Nucleus accumbens (tissue), 56 donors: ENCODE measurements at places on chromosomes 3 and 15.

DNA sequence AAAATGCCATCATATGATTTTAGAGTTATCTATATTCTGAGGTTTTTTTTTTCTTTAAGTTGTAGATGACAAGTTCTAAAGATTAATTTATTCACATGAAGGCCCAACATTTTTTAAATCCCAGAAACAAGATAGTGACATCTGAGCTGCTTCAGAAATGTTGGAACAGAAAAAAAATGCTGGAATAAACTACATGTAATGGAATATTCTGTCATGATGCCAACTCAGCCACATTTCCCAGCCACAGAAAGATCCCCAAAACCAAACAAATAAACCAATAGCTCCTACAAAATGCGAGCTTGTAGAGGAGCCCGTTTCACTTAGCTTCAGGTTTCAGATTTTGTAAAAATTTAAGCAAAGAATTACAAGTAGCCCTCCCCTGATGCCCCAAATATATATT is 111.0 kb upstream of the MYO5C start:
- DNase-seq = no peak

- DNase-seq = no peak
Observed at GRCh38 chr15:96245252-96245651, 85.2 kb upstream of the NR2F2 start.

- no peak for DNase-seq
Observed at GRCh38 chr3:172249039-172249438, 199.2 kb downstream of the GHSR start.

DNA sequence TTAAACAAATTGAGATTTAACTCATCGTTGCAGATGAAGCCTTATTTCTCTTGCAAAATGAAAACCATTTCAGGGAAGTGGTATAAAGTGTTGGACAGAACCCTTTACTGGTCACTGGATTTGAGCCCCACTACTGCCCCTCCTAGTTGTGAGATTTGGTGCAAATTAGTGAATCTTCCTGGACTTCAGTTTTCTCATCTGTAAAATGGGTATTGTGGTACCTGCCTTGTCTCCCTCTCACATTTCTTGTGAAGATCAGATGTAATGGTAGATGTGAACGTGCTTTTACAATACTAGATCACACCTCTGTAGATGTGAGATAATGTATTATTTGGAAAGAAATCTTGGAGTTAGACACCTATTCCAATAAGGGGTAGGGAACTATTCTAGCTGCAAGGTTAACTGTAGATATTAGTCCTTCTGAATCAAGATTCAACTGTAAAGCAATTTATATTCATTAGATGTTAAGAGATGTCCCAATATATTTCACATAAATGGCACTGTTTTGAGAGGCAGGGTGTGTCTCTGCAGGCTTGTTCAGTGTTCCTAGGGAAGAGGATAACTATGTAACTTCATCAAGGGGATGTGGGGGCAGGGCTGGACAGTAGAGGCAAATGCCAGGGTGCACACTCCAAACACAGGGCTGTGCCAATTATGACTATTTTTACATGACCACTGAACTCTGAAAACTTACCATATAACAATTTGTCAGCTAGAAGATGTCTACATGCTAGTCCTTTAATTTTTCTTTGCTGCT is 112.4 kb upstream of the PFN2 start:
- DNase-seq = no peak

DNA sequence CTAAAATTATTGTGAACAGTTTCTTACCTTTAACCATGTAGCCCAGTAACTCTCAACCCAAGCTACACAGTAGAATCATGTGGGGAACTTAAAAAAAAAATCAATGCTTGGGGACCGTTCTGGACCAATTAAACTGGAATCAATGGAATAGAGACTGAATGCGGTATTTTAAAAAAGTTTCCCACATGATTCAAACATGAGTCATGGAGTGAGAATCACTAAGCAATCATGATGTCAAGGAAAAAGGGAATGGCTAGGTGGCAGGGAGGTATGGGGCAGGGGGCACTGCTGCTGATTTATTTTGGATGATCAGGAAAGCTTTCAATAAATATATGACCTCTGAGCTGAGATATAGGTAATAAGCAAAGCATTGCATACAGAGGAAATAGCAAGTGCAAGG is 250.5 kb upstream of the RORA start:
- no peak for DNase-seq

- no peak for DNase-seq
Observed at GRCh38 chr3:17050506-17050905, 165.8 kb downstream of the PLCL2 start.

DNA sequence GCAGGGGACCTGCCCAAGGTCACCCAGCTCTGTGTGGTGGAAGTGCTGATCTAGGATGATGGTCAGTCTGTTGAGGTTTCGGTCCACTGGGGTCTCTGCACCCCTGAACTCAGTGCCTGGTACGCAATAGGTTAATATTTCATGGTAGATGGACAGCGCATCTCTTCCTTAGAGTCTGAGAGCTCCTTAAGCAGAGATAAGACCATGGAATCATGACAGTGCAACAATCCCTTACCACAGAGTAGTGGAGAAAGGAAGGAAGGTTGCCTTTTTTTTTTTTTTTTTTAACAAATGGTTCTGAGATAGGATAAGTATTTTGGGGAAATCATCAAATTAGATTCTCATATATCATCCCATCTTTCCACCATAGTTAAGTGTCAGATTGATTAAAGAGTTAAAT is 79.8 kb upstream of the SLC6A1 start:
- DNase-seq = no peak

DNA sequence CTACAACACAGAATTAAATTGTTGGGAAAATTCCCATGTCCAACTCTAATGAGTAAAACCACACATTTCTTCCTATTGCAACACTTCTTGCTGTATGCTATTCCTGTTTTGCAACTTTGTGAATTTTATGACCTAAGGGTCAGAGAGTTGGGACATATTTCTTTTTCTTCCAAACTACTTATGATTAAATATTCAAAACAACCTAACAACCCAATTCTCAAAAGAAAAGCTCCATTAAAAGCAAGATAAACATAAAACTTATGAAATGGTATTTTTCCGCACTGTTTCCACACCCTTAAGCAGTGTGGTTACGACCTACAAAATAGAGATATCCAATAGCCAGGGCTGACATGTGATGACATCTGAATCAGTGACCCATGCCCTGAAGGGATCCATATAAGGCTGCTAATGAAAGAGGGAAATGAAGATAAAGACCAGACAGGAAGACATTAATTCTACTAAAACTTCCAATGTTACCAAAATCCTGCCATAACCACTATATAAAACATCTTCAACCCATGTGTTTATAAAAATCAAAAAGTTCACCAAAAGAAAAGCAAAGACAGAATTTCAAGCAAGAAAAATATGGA is 45.6 kb downstream of the DMXL2 start:
- DNase-seq = no peak

DNA sequence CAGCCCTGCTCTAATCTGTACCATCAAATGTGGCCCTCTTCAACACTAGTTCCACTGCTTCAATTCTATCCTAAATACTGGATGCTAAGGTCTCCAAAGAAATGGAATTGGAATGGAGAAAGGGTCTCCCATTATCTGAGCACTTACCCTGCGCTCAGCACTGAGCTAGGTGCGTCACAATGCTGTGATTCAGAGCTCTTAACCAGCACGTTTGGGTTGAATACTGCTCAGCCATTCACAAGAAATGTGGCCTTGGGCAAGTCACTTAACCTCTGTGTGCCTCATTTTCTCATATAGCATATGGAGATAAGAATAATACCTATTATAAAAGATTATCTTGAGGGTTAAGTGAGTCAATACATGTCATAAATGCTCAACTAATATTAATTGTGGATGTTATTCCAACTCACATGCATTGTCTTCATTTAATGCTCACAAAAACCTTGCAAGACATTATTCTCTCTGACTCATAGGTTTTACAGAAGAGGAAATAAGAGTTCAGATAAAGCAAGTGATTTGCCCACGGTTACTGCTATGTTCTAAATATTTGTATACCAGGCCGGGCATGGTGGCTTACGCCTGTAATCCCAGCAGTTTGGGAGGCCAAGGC is 27.4 kb upstream of the SRGAP3 start:
- no peak for DNase-seq

DNA sequence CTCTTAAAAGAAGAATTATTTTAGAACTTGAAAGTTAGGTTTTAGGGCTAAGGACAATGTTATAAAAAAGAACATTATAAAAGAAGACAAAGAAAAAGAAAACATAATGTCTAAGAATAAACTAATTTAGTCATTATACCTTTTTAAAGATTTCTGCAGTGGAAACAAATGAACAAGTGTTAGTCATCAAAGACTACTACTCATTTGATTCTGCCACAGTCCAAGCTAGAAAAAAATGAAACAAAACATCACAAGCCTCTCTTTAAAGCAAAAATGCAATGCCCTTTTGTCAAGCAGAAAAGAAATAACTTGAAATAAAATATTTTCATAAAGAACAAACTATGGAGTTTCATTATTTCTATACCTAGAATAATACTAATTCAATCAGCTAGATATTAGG is 102.0 kb downstream of the TBC1D5 start:
- DNase-seq = no peak

DNA sequence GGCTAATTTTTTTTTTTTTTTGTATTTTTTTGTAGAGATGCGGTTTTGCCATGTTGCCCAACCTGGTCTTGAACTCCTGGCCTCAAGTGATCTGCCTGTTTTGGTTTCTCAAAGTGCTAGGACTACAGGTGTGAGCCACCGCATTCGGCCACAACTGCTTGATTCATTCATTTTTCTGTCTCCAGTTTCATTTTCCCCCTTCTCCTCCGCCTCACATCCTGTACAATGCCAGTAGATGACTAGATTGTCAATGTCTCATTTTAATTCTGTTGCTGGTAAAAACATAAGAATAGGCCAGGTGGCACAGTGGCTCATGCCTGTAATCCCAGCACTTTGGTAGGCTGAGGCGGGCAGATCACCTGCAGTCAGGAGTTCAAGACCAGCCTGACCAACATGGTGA is 12.0 kb upstream of the ZNF592 start:
- no peak for DNase-seq

DNA sequence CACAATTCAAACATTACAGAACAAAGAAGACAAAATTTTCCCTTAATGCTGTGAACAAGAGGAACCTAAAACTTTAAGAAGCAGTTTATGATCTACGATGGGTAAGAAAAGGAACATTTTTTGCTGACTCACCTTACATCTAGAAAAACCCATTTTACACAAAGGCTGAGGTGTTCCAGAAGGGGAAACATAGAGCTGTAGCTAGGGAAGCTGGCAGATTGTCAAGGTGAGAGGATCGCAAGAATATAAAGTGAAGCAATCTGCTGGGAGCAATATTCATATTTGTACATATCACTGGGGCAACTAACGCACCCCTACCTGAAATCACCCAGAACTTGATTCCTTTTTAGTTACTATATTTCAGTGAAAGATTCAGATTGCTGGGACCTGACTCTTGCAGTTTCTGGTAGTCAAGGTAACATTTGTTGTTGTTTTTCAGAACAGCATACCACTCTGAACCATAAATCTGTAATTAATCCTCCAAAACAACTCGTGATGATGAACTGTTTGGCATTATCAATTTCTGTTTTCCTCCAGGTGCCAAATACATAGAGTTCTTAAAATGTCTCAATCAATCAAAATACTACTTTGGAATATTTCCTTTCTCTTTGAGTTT is 184.1 kb upstream of the LRRC3B start:
- no peak for DNase-seq

- no peak for DNase-seq
Observed at GRCh38 chr3:146386936-146387335, 82.4 kb downstream of the PLSCR2 start.

GRCh38 chr3:188939814-188940572 is 231.8 kb upstream of the TPRG1 start:
- DNase-seq = no peak

GRCh38 chr3:161263057-161263456 is 41.9 kb downstream of the NMD3 start:
- no peak for DNase-seq

- DNase-seq = no peak
Observed at GRCh38 chr3:149231871-149232270, 10.2 kb upstream of the CP start.

DNA sequence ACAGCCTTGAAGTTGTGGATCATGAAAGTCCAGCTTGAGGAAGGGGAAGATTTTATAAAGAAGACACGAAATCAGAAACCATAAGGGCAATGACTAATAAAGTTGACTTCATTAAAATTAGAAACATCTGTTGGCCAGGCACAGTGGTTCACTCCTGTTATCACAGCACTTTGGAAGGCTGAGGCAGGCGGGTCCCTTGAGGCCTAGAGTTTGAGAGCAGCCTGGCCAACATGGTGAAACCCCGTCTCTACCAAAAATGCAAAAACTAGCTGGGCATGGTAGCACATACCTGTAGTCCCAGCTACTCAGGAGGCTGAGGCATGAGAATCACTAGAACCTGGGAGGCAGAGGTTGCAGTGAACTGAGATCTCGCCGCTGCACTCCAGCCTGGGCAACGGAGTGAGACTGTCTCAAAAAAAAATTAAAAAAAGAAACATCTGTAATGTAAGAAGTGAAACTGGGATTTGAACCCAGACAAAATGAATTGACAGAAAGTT is 7.9 kb upstream of the UBXN7 start:
- DNase-seq = no peak

GRCh38 chr3:135564696-135565095 is 400.8 kb upstream of the PPP2R3A start:
- DNase-seq = no peak

DNA sequence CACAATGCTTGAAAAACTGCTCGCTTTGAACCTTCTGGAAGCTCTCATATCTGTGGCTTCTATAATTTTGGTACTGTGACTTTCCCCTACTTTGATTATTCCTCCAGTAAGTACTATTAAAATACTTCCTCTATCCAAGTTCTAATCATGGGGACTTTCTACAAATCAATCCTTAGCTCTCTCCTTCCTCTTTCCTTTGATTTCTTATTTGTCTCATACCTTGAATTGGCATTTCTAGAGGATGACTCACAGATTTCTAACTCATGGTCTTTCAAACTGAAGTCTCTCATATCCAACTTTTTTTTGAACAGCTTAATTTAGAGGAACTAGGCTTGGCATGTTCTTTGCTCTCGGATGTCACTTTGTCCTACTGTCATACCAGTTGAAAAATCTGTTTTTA is 241.8 kb downstream of the TBC1D5 start:
- DNase-seq = no peak

- no peak for DNase-seq
Observed at GRCh38 chr15:63042877-63043334, 359 bp downstream of the TPM1 start.
